ENCODE measurements at places on chromosomes 1 and 21. TPM values are rescaled to one million over a fixed set of nuclear protein-coding genes. Genes with fewer than 3 reads are reported as not detected.

GRCh38 chr21:46048926-46049889 lies 48.7 kb upstream of the COL6A2 start:
- no peak for DNase-seq

GRCh38 chr1:146032631-146033219 lies 11.2 kb upstream of the HJV start:
- no peak for DNase-seq

The KIF14 gene
- total RNA-seq = 0.38 TPM

The OVAAL gene
- not detected for total RNA-seq
